Colonic mucosa (tissue), 4 donors: ENCODE measurements at places on chromosomes 11 and 22. TPM values are rescaled to one million over a fixed set of nuclear protein-coding genes. Genes with fewer than 3 reads are reported as not detected.

DNA sequence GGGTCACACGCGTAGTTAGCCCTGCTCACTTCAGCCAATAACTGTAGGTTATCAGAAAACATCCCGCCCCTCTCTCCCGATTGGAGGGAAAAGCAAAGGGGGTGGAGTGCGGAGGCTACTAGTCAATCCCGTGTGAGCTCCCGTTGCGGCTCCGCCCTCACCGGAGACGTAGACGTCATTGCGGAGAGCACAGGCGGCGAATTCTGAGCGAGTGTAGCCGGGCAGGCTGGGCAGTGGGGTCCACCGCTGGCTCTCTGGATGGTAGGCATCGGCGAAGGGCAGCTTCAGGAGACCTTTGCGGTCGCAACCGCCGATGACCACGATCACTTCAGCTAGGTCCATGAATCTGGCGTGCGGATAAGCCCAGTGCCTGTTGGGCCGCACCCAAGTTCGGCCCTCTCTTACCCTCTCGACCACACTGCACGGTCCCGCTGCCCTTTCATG lies 4.7 kb downstream of the KLHL35 start:
- H3K4me1 ChIP-seq, result peaks cover 10% of the 10 kb centered on the region
- DNase-seq, result peak; percentile 89
- H3K4me3 ChIP-seq, result peak overlapping the region; percentile 26
- H3K36me3 ChIP-seq, result no peaks in the 10 kb centered on the region

DNA sequence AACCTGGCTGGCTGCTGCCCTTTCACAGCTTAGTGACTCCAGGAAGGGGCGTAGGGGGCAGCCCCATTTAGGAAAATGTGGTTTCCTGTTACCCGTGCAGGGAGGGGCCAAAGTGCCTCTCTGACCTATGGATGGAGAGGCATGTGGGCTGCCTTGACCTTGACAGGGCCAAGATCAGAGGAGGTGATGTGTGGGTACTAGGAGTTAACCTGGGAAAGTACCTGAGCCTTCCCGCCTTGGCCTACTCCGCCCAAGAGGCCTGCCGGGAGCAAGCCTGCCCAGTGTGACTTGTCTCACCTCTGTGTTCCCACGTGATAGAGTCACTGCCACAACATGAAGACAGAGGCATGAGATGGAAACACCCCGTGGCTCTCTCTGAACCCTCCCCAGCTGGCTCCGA lies 33.4 kb downstream of the GRAMD4 start:
- DNase-seq, result no peak
- no peak overlapping the region for H3K4me3 ChIP-seq
- H3K36me3 ChIP-seq, result no peaks in the 10 kb centered on the region
- H3K27ac ChIP-seq, result no peak overlapping the region
- peaks cover 11% of the 10 kb centered on the region for H3K4me1 ChIP-seq
- H3K27me3 ChIP-seq, result no peaks in the 10 kb centered on the region

GRCh38 chr11:134978388-134979088 lies 566.5 kb upstream of the B3GAT1 start:
- no peaks in the 10 kb centered on the region for H3K36me3 ChIP-seq
- no peaks in the 10 kb centered on the region for H3K4me1 ChIP-seq
- H3K4me3 ChIP-seq, result no peak overlapping the region
- DNase-seq, result no peak

- peak; percentile 70 for DNase-seq
- H3K4me3 ChIP-seq, result no peak overlapping the region
- H3K27me3 ChIP-seq, result no peaks in the 10 kb centered on the region
- H3K4me1 ChIP-seq, result peaks cover 7% of the 10 kb centered on the region
Observed at GRCh38 chr11:86571273-86571948, 101.0 kb downstream of the ME3 start.

DNA sequence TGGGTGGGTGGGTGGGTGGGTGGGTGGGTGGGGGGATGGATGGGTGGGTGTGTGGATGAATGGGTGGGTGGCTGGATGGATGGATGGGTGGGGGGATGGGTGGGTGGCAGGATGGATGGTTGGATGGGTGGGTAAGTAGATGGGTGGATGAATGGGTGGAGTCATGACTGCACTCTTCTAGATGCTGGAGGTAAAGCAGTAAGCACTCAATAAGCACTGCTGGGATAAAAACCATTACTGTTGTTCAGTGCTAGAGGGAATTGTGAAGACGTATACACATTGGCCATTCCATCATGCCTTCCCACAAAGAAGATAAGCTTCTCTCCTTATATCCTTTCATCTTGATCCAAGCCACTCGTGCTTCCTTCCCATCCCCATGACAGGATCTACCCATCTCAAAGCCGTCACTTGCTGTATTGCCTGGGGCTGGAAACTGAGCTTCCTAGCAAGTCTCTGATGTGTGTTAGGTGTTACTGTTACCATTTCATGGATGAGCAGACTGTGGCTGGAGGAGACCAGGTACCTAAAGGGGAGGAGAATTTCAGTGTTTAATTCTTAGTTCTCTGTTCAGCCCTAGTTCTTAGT lies 74.8 kb downstream of the MICAL2 start:
- no peak for DNase-seq
- H3K27ac ChIP-seq, result peak overlapping the region; percentile 3
- no peaks in the 10 kb centered on the region for H3K27me3 ChIP-seq
- no peaks in the 10 kb centered on the region for H3K4me1 ChIP-seq
- no peaks in the 10 kb centered on the region for H3K36me3 ChIP-seq
- no peak overlapping the region for H3K4me3 ChIP-seq

DNA sequence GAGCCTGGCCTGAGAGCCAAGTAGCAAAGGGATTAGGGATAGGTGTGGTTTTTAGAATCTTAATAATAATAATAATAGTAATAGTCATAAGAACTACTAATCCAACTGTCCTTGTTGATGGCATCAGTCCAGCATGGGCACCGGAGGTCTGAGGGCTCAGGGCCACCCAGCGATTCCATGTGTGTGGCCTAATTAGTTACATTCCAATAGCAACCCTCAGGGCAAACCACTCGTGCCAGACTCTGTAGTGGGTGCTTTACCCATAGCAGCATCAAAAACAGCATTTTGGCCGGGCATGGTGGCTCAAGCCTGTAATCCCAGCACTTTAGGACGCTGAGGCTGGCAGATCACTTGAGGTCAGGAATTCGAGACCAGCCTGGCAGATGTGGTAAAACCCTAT lies 19.0 kb upstream of the MYH9 start:
- DNase-seq, result no peak
- H3K4me3 ChIP-seq, result no peak overlapping the region
- no peaks in the 10 kb centered on the region for H3K36me3 ChIP-seq
- H3K27me3 ChIP-seq, result no peaks in the 10 kb centered on the region

DNA sequence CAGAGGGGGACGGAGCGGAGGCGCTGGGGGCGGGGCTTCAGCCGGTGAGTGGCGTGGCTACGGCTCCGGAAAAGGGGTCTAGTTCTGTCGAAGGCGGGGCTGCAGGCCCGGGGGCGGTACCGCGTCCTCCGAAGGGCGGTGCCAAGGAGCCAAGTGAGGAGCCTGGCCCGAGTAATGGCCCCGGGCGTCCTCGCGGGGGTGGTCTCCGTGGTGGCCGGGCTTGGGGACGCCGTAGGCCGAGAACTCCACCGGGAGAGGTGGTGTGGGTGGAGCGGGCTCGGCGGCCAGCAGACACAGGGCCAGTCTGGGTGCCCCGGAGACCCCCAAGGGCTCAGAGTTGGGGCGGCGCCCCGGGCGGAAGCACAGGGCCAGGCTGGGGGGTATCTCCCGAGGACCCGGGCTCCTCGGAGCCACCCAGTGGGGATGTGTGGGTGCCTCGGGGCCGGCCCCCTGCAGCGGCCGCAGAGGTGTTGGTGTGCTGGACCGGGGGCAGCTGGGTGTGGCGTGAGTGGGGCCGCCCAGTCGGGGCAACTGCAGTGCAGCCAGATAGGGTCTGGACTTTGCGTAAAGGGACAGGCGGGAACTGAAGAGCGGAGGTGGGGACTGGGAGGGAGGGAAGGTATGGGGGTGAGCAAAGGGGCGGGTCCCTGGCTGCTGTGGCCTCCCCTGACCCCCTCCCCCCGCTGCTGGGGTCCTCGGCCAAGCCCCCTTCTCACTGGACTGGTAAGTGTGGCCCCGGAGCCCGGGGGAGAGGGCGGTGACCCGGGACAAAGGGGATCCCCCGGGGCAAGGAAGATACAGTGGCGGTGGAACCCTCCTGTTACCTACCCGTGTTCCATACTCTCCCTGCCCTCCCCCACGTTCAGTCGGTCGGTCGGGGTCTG lies 838 bp downstream of the FKBP2 start:
- H3K27me3 ChIP-seq, result no peaks in the 10 kb centered on the region
- peak overlapping the region; percentile 95 for H3K4me3 ChIP-seq
- H3K27ac ChIP-seq, result peak overlapping the region; percentile 96
- peaks cover 20% of the 10 kb centered on the region for H3K4me1 ChIP-seq
- DNase-seq, result peak; percentile 74

DNA sequence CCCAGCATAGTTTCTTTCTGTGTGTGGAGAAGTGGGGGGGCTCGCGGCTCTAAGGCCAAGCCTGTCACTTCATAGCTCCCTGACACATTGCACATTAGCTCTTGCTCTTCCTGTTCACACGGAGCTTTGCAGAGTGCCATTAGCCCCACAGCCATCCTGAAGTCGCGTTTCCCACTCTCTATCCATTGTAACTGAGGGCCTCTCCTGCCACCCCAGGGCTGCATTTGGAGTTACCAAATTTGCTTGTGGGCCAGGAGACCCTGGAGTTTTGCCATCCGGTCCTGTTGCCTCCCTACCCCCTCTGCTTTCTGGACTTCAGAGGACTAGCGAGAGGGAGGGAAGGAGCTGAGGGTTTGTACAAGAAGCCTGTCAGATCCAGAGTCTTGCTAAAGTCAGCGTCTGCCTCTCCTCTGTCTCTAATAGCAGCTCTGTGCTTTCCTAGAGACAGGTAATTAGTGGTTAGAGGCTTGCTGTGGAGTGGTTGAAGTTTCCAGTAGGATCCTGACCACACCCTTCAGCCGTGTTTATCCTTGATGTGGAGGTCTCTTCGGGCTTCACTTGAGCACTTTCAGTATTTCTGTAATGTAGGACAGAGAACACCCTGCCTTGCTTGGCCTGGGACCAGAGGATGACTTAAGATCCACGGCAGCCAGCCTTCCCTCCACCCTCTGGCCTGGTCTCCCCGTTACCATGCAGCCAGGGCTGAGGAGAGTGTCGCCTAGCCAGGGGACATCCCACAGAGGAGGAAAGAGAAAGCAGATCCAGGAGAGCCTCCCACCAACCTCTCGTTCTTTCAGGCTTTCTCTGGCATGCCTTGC lies 14.1 kb downstream of the DCPS start:
- no peaks in the 10 kb centered on the region for H3K27me3 ChIP-seq
- H3K4me1 ChIP-seq, result no peaks in the 10 kb centered on the region
- peak; percentile 46 for DNase-seq
- H3K36me3 ChIP-seq, result no peaks in the 10 kb centered on the region
- H3K4me3 ChIP-seq, result no peak overlapping the region

DNA sequence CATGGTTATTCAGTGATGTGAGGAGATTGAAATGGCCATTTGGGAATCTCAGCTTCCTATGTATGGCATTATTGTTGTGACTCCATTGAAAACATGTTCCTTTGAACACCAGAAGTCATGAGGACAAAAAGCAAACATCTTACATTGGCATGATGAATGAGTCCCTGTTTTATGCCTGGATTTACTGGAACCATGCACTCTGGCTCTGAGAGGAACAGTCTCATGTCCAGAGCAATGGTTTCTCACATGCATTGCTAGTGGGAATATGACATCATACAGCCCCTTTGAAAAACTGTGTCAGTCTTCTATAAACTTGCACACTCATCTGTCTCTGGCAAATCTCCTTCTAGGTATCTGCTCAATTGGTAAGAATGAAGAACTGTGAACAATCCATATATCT lies 3.4 kb upstream of the KDM4F start:
- H3K36me3 ChIP-seq, result no peaks in the 10 kb centered on the region
- H3K4me1 ChIP-seq, result no peaks in the 10 kb centered on the region
- no peak overlapping the region for H3K27ac ChIP-seq
- no peaks in the 10 kb centered on the region for H3K27me3 ChIP-seq
- DNase-seq, result no peak
- H3K4me3 ChIP-seq, result no peak overlapping the region

- H3K4me3 ChIP-seq, result no peak overlapping the region
- peak; percentile 62 for DNase-seq
- no peak overlapping the region for H3K27ac ChIP-seq
- H3K36me3 ChIP-seq, result no peaks in the 10 kb centered on the region
Observed at GRCh38 chr11:12216671-12217374, 106.4 kb downstream of the MICAL2 start.

- H3K4me3 ChIP-seq, result no peak overlapping the region
- H3K36me3 ChIP-seq, result no peaks in the 10 kb centered on the region
- no peaks in the 10 kb centered on the region for H3K27me3 ChIP-seq
- no peaks in the 10 kb centered on the region for H3K4me1 ChIP-seq
- no peak overlapping the region for H3K27ac ChIP-seq
Observed at GRCh38 chr22:16955678-16956210, 52.3 kb downstream of the GAB4 start.

DNA sequence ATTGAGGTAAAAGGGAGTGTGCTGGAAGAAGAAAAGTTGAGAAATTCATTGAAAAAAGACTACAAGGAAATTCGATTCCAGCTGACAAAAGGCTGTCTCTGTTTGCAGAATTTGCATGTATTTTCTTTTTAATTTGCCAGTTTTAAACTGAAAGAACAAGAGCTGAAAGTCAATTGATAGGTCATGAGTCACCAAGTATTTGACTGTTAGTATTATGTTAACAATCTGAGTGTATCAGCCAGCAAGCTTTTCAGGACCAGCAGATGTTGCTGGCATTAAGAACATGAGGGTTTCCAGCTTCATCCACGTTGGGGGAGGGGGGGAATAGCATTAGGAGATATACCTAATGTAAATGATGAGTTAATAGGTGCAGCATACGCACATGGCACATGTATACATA lies 726.7 kb downstream of the METTL15 start:
- H3K27me3 ChIP-seq, result no peaks in the 10 kb centered on the region
- H3K4me1 ChIP-seq, result no peaks in the 10 kb centered on the region
- H3K4me3 ChIP-seq, result no peak overlapping the region
- DNase-seq, result no peak

DNA sequence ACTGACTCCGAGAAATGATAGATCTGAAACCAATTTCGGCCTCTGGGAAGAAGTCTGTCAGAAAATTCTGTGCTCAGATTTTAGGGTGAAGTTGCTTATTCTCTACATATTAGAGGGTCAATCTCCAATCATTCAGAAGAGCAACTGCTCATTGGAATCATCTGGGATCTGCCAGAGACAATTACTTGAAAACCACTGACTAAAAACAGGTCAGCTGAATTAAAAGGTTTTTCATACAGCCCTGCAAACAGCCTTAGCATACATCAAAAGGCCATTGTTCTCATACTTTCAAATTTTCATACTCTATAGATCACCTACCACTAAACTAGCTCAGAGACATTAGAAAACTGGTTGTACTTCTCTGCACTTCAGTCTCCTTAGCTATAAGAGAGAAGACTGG lies 289.7 kb upstream of the PITPNB start:
- H3K4me3 ChIP-seq, result no peak overlapping the region
- no peak overlapping the region for H3K27ac ChIP-seq
- no peak for DNase-seq
- H3K27me3 ChIP-seq, result no peaks in the 10 kb centered on the region
- H3K4me1 ChIP-seq, result no peaks in the 10 kb centered on the region
- H3K36me3 ChIP-seq, result no peaks in the 10 kb centered on the region

Gene INS
- total RNA-seq, result not detected

Gene GGT5
- 3.7 TPM for total RNA-seq

Gene SAA2
- 4.2 TPM for total RNA-seq

Gene AQP11
- total RNA-seq, result 4.3 TPM

Gene EMID1
- total RNA-seq, result 4.4 TPM

Gene UPK3A
- total RNA-seq, result 3.6 TPM
